Stimulated activated CD4-positive, alpha-beta T cell treated with anti-CD3 and anti-CD28 coated beads, Interleukin-1b, Interleukin-23, amount 100 ng/mL, for 1 hour (primary cell): ENCODE measurements at places on chromosomes 16 and 17.

GRCh38 chr17:63035271-63035670, 69.2 kb downstream of the TANC2 start:
- no peak for DNase-seq

- DNase-seq: no peak
Observed at GRCh38 chr17:46726206-46726605, 92.3 kb downstream of the WNT3 start.

DNA sequence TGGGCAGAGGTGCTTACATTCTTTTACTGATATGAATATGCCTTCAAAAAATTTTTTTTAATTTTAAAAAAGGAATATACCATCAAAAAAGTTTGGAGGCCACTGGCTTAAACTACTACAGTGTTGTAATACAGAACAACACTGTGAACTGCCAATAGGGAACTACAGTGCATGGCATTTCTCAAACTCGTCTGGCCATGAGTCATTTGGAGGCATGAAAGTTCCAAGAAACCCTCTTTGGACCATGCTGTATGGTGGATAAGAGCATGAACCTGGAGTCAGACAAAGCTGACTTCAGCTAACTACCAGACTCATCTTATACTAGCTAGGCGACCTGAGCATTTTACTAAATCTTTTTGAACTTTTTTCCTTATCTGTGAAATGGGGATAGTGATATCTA, 9.2 kb upstream of the NF1 start:
- no peak for DNase-seq

- peak; percentile 65 for DNase-seq
Observed at GRCh38 chr17:78378225-78379130, at the start of gene PGS1. PGS1 (plus strand) TSS chr17:78378649; CDS start chr17:78378666, 17 bp downstream.

- DNase-seq: no peak
Observed at GRCh38 chr16:1543085-1543896, 9.8 kb downstream of the TMEM204 start.

- no peak for DNase-seq
Observed at GRCh38 chr16:80938879-80939260, 67.8 kb downstream of the CMC2 start.

- DNase-seq: no peak
Observed at GRCh38 chr17:56982312-56982711, 4.4 kb downstream of the SCPEP1 start.

DNA sequence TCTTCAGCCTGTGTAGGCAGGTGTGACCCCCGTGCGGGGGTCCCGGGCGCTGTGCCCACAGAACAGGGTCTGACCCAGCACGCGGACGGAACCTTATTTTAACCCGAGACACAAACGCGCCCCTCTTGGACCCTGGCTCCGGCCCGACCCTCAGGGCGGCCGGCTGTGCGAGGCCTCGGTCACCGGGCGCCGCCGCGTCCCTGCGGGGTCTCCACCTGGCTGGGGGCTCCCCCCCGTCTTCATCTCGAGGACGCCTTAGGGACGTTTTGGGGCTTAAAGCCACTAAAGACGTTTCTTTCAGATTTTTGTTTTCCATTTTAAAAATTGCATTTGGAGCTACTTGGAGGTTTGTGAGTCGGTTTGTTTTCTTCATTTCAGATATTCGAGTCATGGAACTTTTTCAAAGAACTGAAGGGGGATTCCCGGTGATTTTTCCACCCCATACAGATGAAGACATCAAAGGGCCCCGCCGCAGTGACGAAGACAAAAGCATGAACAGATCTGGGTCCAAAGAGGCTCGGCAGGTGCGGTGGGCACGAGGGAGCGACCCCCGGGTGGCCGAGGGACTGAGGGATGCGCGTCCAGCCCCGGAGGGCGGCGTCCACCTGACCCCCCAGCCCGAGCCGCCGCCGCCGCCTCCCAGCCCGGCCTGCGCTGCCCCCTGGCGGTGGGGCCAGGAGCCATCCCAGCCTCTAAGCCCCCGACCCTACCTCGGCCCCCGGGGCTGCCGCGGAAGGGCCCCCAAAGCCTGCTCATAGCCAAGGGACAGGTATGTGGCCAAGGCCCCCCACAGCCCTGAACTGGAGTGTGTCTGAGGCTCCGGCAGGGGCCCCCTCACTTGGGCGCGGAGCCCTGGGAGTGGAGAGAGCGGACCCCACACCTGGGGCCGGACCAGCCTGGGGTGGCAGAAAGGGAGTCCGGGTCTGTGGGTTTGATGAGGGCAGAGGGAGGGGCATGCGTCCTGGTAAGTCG, 3.8 kb upstream of the CD7 start:
- peak; percentile 64 for DNase-seq

DNA sequence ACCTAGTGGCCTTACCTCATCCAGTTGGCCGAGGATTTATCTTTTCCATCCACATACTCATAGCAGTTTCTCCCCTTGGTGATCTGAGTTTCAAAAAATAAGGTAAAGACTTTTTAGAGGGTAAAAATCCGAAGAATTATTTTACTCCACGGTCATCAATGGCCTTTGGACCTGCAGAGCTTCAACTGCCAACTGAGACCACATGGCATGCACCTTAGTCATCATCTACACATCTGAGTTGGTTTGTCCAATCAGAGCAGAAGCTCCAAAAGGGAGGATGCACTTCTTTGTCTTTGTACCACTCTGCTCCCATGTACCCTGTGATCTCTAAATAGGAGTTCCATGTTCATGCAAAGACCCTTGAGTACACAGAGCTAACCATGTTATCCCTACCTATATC, 15.7 kb downstream of the PRDM7 start:
- DNase-seq: no peak

GRCh38 chr16:31421587-31421986, 6.6 kb downstream of the COX6A2 start:
- DNase-seq: no peak

DNA sequence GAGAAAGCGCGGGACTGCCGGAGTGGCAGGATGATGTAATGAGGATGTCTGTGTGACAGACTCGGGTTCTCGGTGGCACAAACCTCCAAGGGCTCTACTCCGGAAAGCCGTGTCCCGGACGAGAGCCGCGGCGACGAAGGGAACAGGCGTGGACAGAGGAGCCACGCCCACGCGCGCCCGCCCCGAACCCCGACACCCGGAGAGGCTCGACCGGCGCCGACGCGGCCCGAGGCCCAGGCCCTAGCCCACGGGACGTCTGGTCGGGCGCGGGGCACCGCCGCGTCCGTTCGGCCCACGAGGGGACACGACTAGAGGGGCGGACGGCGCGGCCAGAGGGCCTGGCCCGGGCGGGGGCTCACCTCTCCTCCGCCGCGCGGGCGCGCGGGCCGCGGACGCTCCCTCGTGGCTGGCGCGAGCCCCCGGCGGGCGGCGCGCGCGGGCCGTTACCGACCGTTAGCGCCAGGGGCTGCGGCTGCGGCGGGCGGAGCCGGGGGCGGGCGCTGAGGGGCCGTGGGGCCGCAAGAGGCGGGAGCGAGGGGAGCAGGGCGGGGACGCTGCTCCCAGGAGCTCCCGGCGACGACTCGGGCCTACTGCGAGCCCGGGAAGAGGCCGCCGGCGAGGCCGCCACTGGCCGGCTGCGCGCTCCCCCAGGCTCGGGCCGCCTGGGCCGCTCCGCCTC, 2.1 kb upstream of the IRX5 start:
- DNase-seq: no peak

DNA sequence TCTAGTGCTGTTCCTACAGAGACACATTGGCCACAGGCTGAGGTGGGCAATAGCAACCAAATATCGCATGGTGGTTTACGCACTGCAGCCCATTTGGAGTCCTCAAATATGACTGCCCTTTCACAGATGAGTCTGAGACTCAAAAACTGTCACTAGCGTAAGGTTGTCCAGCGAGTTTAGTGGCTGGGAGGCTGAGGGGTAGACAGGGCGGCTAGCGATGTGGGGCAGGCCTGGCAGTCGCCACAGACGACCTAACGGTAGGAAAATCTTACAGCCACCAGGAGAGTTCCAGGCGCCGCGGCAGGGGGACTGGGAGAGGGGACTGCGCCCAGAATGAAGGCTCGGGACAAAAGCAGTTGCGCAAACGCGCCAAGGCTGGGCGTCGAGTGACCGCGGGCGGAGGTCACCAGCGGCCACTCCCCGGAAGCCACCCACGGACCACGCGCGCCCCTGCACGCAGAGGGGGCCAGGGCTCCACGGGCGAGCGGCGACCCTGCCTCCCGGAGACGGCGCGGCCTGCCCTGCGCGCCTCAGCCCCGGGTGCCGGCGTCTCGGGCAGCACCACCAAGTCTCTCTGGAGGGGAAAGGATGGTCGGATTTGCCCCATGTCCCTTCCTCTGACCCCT, 699 bp upstream of the MAP1LC3B start:
- no peak for DNase-seq

- DNase-seq: no peak
Observed at GRCh38 chr17:35934760-35935159, 4.2 kb upstream of the RDM1 start.

DNA sequence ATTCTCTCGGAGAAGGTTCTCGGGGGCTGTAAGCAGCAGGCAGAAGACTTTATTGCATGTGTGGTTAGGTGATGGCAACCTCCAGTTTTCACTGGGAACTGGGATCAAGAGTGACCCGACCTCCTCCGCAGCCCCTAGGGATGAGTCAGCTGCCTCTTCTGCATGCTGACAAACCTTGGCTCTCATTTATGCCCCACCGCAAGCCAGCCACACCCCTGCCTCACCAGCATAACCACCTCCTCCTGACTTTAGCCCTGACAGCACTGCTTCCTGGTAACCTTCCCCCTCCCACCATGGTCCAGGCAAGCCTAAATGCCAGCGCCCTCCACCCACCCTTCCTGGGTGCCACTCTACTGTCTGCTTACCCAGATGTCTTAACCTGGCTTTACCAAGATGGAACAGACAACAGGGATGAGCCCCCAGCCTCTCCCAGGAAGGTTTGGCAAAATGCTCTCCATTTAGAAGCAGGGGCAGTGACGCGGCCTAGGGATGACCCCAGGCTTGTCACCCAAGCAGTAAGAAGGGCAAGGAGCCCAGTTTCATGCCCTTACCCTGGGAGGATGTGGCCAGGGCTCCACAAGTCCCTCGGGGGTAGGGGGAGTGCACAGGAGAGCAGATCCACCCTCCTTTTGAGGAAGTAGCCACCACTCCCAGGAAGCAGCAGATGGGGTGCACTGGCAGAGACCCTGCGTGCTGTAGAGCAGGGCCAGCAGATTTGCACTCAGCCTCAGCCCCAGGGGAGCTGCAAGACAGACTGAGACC, 73.5 kb downstream of the GOSR1 start:
- DNase-seq: no peak

DNA sequence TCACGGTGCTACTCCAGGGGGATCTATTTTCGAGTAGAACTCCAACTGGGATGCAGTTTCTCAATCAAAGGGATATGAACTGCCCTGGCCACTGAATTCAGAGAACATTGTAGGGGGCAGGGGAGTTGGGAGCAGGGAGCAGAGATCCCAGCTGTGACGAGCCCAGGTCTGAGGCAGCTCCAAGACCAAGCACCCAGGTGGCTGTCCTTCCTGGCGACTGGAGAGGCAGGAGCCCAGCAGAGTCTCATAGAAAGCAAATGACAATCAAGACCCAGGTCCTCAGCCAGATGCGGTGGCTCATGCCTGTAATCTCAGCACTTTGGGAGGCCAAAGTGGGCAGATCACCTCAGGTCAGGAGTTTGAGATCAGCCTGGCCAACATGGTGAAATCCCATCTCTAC, 60.1 kb downstream of the TK2 start:
- DNase-seq: no peak

DNA sequence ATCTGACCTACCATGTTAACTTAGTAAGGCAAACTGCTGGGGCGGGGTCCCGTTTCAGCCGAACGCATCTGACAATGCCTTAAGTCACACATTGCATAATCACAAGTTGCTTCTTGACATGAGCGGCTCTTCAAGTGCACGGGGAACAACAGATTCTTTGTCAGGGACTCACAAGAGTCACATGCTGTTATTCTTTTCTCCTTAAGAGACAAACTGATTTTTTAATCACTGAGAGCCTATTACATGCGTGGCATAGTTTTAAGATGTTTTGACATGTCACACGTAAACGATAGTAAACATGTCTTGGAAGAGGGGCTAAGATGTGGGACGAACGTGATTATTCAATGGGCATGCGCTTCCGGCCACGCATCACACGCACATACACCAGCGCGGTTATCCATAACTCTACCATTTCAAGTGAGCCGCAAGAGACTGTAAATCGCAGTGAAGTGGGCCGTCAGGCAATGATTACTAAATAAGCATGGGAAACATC, 63.4 kb downstream of the ADCY9 start:
- no peak for DNase-seq

GRCh38 chr16:51540259-51540658, 389.2 kb upstream of the SALL1 start:
- DNase-seq: no peak

DNA sequence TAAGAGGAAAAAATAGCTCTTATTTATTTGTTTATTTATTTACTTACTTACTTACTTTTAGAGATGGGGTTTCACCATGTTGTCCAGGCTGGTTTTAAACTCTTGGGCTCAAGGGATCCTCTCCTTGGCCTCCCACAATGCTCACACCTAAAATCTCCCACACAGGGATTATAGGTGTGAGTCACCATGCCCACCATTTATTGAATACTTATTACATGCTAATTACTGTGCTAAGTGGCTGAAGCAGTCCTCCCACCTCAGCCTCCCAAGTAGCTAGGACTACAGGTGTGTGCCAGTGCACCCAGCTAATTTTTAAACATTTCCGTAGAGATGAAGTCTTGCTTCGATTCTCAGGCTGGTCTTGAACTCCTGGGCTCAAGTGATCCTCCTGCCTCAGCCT, 11.0 kb upstream of the ITGB3 start:
- DNase-seq: no peak

GRCh38 chr16:69725480-69726312, 664 bp downstream of the NQO1 start:
- no peak for DNase-seq

DNA sequence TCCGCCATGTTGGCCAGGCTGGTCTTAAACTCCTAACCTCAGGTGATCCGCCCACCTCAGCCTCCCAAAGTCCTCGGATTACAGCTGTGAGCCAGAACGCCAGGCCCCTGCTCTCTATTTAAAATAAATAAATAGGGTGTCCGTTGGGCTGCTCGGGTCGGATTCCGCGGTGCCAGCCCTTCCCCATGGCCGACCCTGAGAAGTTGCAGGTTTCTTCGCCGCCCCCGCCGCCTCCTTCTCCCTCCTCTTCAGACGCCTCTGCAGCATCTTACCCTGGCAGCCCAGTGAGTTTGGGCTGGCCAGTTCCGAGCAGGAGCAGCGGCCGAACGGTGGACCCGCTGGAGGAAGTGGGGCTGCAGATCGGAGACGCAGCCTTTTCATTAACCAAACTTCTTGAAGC, 1.7 kb upstream of the LUC7L start:
- no peak for DNase-seq

GRCh38 chr16:52470585-52470984, 76.4 kb downstream of the TOX3 start:
- no peak for DNase-seq

- peak; percentile 77 for DNase-seq
Observed at GRCh38 chr17:7356072-7356549, 1.2 kb downstream of the TMEM95 start.

GRCh38 chr16:69559164-69559563, 6.6 kb upstream of the NFAT5 start:
- no peak for DNase-seq

DNA sequence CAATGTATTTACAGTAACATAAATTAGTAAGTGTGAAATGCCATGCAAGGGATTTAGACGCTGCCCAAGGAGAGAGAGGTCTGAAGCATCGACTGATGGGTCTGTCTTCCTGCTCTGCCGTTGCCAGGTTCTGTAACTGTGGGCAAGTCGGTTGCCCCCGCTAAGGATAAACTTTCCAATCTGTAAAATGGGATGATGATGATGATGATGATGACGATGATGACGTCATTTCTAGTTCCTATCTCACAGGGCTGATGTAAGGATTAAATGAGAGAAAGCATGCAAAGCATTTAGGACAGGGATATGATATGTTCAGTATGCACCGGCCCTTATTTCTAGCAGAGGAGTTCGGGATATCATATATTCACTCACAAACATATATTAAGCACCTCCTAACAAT, 54.8 kb downstream of the C17orf67 start:
- DNase-seq: no peak
